NCI-H1092 treated with DMSO at 0.1 percent for 48 hours (cell line): ENCODE measurements at places on chromosomes 12 and 14.

DNA sequence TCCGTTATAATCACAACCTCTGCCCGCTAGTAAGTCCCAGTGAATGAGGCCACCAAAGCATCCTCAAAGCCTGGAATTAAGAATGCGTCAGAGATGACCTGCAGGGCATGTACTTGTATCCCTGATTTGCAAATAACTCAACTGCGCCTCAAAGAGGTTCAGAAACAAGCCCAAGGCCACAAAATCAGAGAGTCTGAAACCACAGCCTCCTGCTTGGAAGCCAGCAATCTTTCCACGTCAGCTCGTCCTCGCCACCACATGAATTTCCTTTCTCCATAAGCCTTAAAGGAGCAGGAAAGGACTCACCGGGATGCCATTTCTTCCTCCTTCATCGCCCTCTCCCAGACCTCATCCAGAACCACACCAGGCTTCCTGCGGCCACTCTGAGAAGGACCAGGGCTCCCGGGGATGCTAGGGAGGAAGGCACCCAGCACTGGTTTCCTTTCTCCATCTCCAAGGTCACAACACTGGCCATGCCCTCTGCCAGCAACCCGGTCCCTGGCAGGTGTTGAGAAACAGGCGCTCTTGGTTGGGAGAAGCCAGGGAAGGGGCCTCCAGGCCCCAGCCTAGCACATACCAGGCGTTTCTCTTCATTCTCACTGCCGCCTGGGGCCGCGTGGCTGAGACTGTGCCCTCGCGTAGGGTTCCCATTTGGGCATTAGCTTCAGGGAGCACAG is 191.2 kb upstream of the DIO3 start:
- DNase-seq: no peak

DNA sequence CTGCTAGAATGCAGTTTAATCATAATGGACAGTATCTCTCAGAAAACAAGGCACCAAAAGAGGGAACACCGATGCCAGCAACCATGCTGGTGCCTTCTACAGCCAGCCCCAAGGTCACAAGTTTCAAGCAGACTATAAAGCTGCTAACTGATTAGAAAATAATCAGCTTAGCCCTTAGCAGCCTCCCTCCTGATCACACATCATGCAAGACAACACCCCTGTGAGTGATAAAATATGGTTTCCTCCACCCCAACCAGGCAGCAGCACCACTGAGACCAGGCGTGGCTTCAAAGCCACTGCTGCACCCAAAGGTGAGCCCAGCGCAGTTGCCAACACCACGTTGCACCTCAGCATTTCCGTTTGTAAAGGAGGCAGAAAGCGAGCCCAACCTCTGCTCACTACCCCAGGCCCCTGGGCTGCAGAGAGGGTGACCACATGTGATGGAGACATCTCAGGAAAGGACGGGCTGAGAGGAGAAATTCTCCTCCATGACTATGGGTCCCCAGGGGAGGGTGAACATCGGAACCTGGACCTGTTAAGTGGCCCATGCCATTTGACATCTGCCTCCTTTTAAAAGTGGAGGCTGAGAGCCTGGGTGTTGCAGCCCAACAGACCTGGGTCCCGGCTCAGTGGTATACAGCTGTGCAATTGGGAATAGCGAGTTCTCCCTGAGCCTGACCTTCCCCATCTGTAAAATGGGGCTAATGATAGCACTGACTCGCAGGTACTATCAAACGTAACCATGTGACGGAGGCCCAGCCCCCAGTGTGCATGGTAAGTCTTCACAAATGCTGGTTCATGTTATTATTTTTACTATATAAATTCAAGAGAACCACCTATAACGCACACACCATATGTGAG is 11.5 kb downstream of the ZFP36L1 start:
- DNase-seq: no peak

DNA sequence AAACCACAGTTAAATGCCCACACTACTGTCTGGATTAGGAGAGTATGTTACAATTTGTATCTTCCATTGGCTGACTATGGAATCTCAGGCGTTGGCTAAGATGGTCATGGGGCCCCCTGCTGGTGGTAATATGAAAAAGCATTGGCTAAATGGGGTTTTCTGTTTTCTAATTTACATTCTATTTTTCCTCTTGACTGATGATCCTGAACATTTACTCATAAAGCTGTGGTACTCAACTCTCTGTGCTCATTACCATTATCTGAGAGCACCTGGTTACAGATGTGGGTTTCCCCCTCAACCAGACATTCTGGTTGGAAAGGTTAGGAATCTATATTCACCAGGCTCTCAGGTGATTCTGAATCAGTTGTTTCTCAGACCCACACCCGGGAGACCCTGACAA is 64.8 kb downstream of the WSCD2 start:
- DNase-seq: peak; percentile 34

- no peak for DNase-seq
Measured at GRCh38 chr12:11565752-11566151, 83.7 kb upstream of the ETV6 start.

- no peak for DNase-seq
Measured at GRCh38 chr14:92539875-92540274, 26.3 kb downstream of the RIN3 start.
